ENCODE measurements at places on chromosomes 13 and 19.

DNA sequence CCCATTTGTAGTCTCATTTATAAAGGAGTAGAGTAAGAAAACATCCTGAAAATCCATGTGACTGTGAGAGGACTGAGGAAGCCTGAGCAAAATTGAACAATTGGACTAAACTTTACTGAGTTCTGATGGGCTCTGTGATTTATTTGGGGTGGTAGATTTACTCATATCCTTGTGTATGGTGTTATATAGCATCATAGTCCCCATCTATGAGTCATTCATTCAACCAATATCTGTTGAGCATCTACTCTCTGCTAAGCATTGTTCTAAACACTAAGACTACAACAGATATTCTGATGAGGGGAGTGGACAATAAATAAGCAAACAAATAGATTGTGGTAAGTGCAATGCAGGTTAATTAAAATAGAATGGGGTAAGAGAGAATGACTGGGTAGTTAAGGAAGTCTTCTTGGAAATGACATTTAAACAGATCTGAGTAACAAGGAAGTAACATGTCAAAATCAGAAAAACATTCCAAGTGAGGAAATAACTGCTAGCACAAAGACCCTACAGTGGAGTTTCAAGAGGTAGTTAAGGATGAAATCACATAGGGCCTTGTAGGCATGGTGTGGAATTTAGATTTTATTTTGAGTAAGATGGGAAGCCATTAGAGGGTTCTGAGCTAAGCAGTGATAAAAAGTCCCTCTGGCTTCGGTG, 36.3 kb upstream of the MLNR start:
- no peaks in the 10 kb centered on the region for H3K4me1 ChIP-seq
- H3K4me3 ChIP-seq, result no peak overlapping the region
- peaks cover 25% of the 10 kb centered on the region for H3K36me3 ChIP-seq
- DNase-seq, result no peak
- no peak overlapping the region for H3K27ac ChIP-seq

GRCh38 chr13:109650861-109651260, 135.5 kb downstream of the IRS2 start:
- peaks cover 2% of the 10 kb centered on the region for H3K36me3 ChIP-seq

DNA sequence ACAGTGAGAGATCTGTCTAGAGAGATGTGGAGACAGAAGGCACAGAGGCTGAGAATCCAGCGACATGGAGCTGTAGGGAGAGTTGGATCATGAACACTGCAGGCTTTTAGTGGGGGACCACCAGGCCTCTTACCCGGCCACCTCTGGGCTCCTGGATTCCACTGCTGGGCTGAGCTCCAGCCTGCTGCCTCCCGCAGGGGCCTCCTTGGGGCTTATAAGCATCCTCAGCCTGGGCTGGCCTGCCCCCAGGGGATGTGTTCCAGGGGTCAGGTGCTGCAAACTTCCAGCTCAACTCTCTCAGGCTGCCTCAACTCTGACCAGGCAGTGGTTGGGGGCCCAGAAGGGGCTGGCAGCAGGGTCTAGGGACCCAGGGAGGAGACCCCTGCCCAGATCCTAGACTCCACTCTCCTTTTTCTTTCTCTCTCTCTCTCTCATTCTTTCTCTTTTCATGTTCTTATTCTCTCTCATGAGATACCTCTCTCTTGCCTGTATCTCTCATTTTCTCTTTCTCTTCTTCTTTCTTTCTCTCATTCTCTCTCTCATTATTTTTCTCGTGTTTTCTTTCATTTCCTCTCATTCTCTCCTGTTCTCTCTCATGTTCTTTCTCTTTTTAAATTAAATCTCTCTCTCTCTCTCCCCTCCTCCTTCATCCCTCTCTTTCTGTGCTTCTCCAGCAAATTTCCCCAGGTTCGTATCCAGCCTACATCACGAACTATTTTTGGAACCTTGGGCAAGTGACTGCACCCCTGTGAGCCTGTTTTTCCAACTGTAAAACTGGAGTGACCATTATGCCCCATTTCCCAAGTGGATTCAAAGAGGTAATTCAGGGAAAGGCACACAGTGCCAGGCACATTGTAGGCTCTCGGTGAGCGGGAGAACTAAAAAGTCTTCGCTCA, at the start of gene KLK4:
Gene KLK4 (minus strand): TSS at position 190 of the 896 bp plus-strand sequence. CDS start 657 bp downstream, outside the sequence.
- no peak within 1 kb of the TSS for H3K27ac ChIP-seq
- H3K4me1 ChIP-seq, result peaks cover 6% of the 10 kb centered on the region
- H3K4me3 ChIP-seq, result no peak within 1 kb of the TSS
- no peak for DNase-seq
- no peaks in the 10 kb centered on the region for H3K36me3 ChIP-seq

DNA sequence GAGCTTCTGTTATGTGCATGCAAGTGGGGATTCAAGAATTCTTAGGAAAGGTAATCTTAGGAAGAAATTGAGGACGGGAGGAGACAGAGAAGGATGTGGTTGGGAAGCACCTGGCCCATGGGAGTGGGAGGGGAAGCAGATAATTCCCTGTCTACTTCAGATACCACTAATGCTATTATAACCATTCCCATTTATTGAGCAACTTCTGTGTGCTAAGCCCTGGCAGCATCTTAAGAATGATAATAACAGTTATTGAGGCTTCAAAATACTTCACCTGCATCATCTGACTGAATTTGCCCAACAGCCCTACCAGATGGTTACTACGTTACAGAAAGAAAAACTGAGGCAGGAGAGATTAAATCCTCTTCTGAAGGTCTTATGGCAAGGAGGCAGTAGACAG, 1.4 kb downstream of the EPS8L1 start:
- DNase-seq, result no peak
- H3K36me3 ChIP-seq, result peaks cover 3% of the 10 kb centered on the region
- H3K4me1 ChIP-seq, result peaks cover 16% of the 10 kb centered on the region
- H3K27me3 ChIP-seq, result peaks cover 52% of the 10 kb centered on the region
- no peak overlapping the region for H3K27ac ChIP-seq

- H3K36me3 ChIP-seq, result peaks cover 14% of the 10 kb centered on the region
- DNase-seq, result no peak
- H3K27me3 ChIP-seq, result no peaks in the 10 kb centered on the region
- peak overlapping the region; percentile 95 for H3K27ac ChIP-seq
- peaks cover 43% of the 10 kb centered on the region for H3K4me1 ChIP-seq
Observed at GRCh38 chr19:48991873-48992580, 1.1 kb downstream of the GYS1 start.

- no peak for DNase-seq
- peaks cover 8% of the 10 kb centered on the region for H3K36me3 ChIP-seq
- peaks cover 30% of the 10 kb centered on the region for H3K4me1 ChIP-seq
- H3K27ac ChIP-seq, result peak overlapping the region; percentile 96
- no peaks in the 10 kb centered on the region for H3K27me3 ChIP-seq
Observed at GRCh38 chr19:38898788-38899446, 501 bp downstream of the SIRT2 start.

- H3K4me1 ChIP-seq, result no peaks in the 10 kb centered on the region
- no peak overlapping the region for H3K4me3 ChIP-seq
- H3K27ac ChIP-seq, result no peak overlapping the region
- H3K27me3 ChIP-seq, result peaks cover 6% of the 10 kb centered on the region
- H3K36me3 ChIP-seq, result no peaks in the 10 kb centered on the region
Observed at GRCh38 chr13:27199696-27200095, 28.1 kb upstream of the USP12 start.

DNA sequence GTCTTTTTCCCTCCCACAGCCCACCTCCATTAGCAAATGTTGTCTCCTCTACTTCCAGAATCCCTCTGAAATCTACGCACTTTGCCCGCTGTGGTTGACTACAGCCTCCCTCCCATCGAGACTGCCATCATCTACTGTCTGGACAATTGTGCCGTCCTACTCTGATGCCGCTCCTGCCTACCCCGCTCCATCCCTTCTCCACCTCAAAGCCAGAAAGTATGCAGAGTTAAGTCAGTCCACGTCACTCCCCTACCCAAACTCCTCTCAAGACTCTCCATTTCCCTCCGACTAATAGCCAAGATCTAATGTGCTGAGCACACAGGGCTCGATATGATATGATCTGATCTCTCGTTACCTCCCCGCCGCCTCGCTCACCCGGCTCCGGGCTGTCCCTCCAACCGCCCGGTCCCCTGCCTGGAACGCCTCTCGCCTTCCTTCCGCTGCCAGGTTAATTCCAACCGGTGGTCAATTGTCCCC, 556 bp downstream of the CACTIN start:
- H3K4me3 ChIP-seq, result peak overlapping the region; percentile 97
- H3K27me3 ChIP-seq, result no peaks in the 10 kb centered on the region
- peak overlapping the region; percentile 98 for H3K27ac ChIP-seq
- H3K36me3 ChIP-seq, result peaks cover 4% of the 10 kb centered on the region
- peaks cover 19% of the 10 kb centered on the region for H3K4me1 ChIP-seq

Data from memory B cell (primary cell).